ENCODE measurements at places on chromosomes 7 and 10. TPM values are rescaled to one million over a fixed set of nuclear protein-coding genes. Genes with fewer than 3 reads are reported as not detected.

SFXN3 gene
- 145 TPM for total RNA-seq

TMEM184A gene
- total RNA-seq = 0.44 TPM

MRC1 gene
- total RNA-seq = under 0.01 TPM

CTBP2 gene
- total RNA-seq = 97.5 TPM

ZNF746 gene
- 21.9 TPM for total RNA-seq

HMX2 gene
- total RNA-seq = not detected

LLCFC1 gene
- not detected for total RNA-seq
